Muscle of leg (tissue), 16 donors: ENCODE measurements at places on chromosomes 1 and 21. TPM values are rescaled to one million over a fixed set of nuclear protein-coding genes. Genes with fewer than 3 reads are reported as not detected.

FCRL4 gene
- polyA plus RNA-seq, result not detected

RHCE gene
- polyA plus RNA-seq, result 1.7 TPM

GCSAML gene
- 0.10 TPM for polyA plus RNA-seq

RYR2 gene
- polyA plus RNA-seq, result 4.1 TPM

GPR25 gene
- not detected for polyA plus RNA-seq

- H3K27ac ChIP-seq, result peak overlapping the region; percentile 52
- H3K4me3 ChIP-seq, result no peak overlapping the region
These were observed 65.1 kb upstream of the RGL1 start for GRCh38 chr1:183739741-183740271.

DNA sequence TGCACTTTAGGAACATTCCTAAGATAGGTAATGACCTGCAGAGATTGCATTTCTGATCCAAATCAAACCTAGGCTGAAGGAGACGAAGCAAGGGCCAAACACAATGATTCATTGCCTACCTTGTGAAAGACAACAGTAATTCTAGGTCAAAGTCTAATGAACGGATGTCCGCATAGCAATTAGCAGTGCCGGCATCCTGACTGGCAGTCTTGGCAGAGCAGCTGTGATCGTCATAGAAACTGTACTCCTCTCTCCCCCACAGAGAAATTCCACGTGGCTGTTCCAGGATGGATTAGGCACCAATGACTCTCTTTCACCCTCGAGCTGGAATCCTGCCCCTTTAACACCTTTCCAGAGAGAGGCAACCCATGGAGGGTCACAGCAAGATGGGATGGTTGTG is 28.9 kb upstream of the VAV3 start:
- no peaks in the 10 kb centered on the region for H3K27me3 ChIP-seq
- H3K27ac ChIP-seq, result no peak overlapping the region
- peaks cover 7% of the 10 kb centered on the region for H3K4me1 ChIP-seq
- no peak overlapping the region for H3K4me3 ChIP-seq
- DNase-seq, result peak; percentile 16

DNA sequence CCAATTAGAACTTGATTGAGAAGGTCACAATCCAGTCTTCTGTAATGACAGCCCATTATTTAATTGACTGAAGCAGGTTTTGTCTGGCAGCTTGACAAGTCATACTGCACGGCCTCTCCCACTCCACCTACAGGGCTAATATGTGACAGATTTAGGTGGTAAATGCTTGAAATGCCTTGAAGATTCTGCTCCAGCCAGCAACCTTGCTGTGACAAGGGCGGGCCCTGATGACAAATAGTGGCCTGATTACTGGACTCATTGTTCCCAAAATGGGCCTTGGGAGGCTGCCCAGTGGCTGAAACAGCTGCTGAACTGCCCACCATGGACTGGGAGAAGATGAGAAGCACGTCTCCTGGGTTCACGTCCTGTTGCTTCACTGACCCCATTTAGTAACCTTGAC is 30.0 kb upstream of the CRNN start:
- H3K27ac ChIP-seq, result no peak overlapping the region
- no peaks in the 10 kb centered on the region for H3K36me3 ChIP-seq
- no peak for DNase-seq
- H3K4me1 ChIP-seq, result peaks cover 3% of the 10 kb centered on the region
- no peaks in the 10 kb centered on the region for H3K27me3 ChIP-seq

DNA sequence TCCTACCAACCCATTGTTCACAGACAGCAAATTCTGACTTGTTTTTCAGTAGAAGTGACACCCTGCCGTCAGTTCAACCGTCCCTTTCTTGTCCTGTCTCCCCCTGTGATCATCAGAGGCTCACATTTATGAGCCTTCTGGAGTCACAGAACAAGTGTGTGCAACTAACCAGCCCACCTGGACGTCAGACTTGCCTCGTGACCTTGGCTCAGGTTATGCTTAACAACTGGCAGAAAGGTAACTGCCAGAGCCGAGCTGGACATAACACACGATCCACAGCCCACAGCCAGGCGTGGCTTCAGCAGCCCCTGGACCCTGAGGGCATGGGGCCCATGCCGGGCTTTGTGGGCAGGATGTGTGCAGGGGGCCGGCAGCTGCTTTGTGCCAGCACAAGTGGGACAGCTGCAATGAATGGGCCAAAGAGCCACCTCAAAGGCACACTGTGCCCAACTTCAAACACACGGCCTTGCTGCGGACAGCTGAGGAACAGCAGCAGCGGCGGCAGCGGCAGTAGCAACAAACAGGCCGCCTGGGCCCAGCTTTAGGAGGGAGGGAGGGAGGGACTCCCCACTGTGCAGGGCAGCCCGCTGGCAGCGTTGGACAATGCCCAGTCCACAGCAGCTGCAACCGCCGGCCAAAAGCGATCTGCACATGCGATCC is 103.9 kb downstream of the ZBTB18 start:
- no peaks in the 10 kb centered on the region for H3K27me3 ChIP-seq
- peak; percentile 87 for DNase-seq
- H3K27ac ChIP-seq, result peak overlapping the region; percentile 82
- no peak overlapping the region for H3K4me3 ChIP-seq

DNA sequence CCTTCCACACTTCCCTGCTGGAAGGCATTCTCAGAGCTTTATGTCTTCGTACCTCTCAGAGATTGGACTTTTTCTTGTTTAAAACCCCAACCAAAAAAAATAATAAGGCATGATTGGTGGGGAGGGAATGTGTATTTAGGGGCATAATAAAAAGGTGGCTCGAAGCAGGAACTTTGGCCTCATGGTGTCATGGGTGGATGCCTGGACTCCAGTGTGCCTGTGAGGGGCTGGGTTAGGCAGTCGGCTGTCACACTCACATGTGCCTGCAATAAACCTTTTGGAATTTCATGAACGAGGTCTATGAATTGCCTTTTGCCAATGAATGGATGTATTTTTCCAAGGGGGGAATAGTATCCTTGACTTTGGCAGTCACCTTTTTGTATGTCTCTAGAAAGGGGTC is 131.3 kb downstream of the EDEM3 start:
- H3K27me3 ChIP-seq, result no peaks in the 10 kb centered on the region
- H3K36me3 ChIP-seq, result peaks cover 3% of the 10 kb centered on the region
- peaks cover 60% of the 10 kb centered on the region for H3K4me1 ChIP-seq

- no peak for DNase-seq
- H3K27me3 ChIP-seq, result no peaks in the 10 kb centered on the region
- H3K4me3 ChIP-seq, result no peak overlapping the region
- no peaks in the 10 kb centered on the region for H3K36me3 ChIP-seq
These were observed 44.5 kb downstream of the B3GALT5 start for GRCh38 chr21:39657091-39657689.

DNA sequence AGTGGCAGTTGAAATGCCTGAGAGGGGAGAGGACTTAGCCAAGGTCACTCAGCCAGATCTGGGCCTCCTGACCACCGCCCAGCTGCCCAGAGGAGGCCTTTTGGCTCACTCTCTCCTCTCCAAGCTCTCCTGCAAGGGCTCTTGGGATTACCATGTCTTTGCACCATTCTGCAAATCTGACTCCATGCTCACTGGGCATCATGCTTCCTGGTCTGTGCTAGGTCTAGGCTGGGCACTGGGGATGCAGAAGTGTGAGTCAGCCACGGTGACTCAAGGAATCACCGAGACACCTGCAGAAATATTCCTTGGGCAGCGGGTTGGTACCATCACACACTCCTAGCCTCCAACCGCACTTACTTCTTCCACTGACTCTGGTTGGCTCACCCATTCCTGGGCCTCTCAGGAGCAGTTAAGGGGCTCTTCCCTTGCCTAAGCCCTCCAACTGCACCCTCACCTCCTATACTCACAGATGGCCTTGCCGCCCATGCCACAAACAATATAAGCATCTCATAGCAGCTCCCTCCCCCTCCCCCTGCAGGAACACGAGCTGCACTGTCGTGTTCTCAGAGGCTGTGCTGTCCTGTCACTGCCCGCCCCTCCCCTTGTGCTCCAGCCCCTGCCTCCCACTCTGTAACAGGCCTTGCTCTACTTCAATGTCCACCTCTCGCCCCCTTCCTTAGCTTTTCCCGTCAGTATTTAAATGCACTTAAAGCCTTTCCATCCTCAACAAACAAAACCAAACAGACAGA is 34.8 kb downstream of the CDCP2 start:
- DNase-seq, result no peak
- no peak overlapping the region for H3K27ac ChIP-seq
- H3K27me3 ChIP-seq, result peaks cover 14% of the 10 kb centered on the region
- H3K36me3 ChIP-seq, result no peaks in the 10 kb centered on the region
- no peak overlapping the region for H3K4me3 ChIP-seq

DNA sequence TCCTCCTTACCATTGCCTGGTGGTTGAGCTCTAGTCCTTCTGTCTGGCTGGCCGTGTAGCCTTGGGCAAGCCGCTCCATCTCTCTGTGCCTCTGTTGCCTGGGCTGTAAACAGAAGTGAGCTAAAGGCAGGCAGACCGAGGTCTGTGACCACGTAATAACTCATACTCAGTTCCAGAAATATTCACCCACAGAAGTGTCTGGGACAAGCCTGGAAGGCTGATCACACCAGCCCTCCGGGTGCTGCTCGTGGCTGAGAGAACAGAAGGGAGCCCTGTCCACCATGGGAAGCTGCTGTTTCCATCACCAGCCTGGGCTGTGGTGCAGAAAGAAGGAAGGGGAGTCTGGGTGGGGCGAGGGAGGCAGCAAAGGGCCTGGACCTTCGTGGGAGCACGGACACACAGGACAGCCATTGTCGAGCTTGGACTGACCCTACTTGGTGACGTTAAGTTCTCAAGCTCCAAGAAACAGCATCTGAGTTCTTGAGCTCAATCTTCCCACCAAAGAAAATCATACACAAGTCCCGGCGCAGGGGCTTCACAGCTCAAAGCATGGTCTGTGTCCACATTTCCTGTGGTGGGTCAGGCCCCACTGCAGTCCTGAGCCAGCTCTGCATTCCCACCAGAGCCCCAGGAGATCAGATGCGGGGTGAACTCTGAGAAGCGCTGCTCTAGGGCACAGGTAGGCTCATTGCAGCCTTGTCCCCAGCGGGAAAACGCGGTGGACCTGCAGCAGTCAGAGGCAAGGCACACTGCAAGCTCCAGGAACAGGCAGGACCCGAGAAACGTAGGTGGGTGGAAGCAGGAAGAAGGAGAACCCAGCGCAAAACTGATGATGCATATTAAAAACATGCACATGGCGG is 61.8 kb downstream of the RUNX3 start:
- no peaks in the 10 kb centered on the region for H3K4me1 ChIP-seq
- no peak overlapping the region for H3K27ac ChIP-seq
- peaks cover 28% of the 10 kb centered on the region for H3K27me3 ChIP-seq
- H3K36me3 ChIP-seq, result no peaks in the 10 kb centered on the region
